ENCODE measurements at places on chromosomes 3 and 15.
A peak's percentile ranks its signal among the peaks of the same experiment; 100 is the strongest.

- no peak for DNase-seq
Measured at GRCh38 chr3:46922871-46923558, 45.5 kb downstream of the PTH1R start.

DNA sequence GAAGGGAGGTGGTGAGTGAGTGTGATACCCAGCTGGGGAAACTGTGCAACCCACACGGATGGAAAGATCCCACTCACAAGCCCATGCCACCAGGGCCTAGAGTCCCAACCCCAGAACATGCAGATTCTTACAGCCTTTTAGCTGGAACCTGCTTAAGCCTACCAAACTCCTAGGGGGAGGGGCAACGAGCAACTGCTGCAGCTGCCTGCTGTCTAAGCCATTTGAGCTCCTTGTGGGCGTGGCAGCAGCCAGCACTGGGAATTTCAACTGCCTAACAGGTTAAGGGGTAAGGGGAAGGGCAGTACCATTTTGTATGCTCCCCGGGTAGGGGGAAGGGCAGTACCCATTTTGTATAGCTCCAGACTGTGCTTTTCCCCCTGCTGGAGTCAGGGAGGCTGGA is 673.2 kb upstream of the BCHE start:
- DNase-seq: no peak

GRCh38 chr3:65576228-65576627 is 462.5 kb downstream of the MAGI1 start:
- no peak for DNase-seq

DNA sequence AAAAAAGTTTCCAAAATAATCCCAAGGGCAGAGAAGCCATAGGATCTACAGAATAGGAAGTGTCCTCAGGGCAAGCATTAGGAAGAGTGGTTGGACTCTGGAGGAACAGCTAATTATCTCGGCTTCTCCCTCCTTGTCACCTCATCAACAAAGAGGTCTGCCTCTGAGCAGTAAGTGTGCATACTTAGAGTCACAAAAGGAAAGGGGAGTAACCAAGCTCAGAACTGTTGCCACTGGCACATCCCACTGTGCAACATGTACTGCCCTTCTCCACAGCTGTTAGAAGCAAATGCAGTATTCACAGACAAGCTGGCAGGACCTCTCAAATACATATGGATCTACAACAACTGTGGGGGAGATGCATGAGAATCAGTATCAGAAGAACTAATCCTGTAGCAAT is 31.5 kb downstream of the NGLY1 start:
- no peak for DNase-seq

DNA sequence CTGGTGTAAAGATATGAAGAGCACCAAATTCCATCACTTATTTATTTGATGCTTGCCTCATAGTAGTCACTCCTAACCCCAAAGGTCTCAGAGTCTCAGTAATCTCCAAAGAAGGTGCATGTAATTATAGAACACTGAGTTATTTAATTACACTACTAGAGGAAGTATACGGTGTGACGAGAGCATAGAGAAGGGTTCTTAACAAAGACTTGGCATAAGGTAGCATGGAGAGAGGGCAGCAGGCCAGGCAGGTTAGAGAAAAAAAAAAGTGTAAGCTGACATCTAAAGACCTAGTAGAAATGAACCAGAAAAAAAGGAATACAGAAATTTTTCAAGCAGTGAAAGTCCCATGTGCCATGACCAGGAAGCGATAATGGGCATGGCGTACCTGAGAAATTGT is 213.3 kb upstream of the TGFBR2 start:
- no peak for DNase-seq

DNA sequence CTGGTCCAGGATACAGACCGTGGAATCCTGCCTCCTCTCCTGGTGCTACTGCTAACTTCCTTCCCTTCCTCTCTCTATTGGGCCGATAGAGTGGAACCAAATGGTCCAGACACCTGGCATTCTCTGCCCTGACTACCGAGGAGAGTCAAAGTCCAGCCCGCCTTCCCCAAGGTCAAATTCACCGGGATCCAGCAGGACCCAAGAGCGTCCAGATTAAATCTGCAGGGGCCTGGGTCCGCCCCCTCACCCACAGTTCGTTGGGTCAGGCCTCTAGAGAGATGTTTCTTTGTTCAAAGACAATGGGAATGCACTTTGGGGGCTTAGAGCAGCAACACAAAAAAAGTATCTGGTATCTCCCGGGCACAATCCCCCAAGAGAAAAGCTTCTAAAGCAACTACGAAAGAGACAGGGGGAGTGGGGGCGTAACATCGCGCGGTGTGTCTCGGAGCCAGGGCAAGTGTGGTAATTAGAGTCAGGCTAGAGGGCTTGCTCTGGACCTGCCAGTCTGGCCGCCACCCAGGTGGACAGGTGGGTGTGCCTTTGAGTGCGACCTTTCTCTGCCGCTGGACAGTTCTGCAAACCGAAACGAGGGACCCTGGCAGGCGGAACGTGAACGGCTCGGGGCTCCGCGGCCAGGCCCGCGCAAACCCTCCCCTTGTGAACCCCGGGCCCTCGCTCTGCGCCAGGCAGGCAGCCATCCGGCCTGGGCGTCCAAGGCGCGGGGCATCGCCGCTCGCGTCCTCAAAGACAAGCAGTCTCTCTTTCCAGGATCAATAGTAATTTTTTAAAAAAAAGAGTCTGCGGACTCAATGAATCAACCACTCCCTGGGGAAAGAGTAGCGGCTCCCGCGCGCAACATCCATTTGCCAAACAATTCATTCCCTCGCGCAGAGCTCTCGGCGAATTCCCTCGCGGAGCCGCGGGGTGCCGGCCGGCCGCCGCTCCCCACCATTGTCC is 806 bp downstream of the KLHL25 start:
- no peak for DNase-seq

GRCh38 chr3:103170651-103171050 is 735.8 kb downstream of the ZPLD1 start:
- DNase-seq: no peak

DNA sequence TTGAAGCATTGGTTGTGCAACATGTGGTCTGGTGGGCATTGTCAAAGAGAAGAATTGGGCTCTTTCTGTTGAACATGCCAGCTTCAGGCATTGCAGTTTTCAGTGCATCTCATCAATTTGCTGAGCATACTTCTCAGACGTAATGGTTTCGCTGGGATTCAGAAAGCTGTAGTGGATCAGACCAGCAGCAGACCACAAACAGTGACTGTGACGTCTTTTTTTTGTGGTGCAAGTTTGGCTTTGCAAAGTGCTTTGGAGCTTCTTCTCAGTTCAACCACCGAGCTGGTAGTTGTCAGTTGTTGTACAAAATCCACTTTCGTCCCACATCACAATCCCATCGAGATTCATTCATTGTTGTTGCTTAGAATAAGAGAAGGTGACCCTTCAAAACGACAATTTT is 84.5 kb downstream of the NPAP1 start:
- DNase-seq: no peak

- no peak for DNase-seq
Measured at GRCh38 chr3:42381551-42382082, 28.8 kb downstream of the LYZL4 start.

GRCh38 chr3:134762016-134762415 is 33.0 kb upstream of the EPHB1 start:
- DNase-seq: no peak

DNA sequence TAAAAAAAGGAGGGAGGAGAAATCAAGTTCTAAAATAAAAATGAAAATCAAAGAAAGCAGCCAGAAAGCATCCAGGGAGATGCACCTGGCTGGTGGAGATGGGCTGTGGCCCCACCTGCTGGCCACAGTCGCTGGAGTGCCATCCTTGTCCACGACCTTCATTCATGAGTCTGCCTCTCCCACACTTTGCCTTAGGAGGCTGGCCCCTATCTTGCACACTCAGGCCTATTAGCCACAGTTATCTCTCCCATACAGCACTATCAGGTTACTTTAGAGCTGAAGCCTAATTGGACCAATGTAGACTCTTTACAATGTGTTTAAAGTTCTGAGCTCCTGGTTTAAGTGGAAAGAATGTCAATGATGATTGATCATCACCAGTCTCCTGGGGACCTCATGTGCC is 392.0 kb upstream of the RORA start:
- DNase-seq: peak; percentile 18

GRCh38 chr3:75294124-75294523 is 370.0 kb upstream of the FRG2C start:
- DNase-seq: no peak

DNA sequence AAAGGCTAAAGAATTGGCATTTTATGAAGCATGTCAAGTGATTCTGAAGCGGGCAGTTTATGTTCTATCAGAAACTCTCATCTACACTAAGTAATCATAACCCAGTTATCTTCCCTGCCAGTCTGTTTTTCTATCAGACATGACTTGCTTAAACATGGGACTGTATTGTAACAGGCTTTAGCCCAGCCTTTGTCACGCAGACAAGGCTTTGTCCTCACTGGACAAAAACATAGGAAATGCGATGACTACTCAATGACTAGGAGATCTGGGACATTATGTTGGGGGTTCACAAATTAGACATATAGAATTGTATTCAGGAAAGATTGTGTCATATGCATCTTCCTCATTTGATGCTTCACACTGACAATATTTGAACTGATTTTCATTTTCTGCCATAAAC is 115.5 kb downstream of the GADL1 start:
- no peak for DNase-seq

- DNase-seq: no peak
Measured at GRCh38 chr3:23809840-23810342, 4.1 kb downstream of the UBE2E1 start.

DNA sequence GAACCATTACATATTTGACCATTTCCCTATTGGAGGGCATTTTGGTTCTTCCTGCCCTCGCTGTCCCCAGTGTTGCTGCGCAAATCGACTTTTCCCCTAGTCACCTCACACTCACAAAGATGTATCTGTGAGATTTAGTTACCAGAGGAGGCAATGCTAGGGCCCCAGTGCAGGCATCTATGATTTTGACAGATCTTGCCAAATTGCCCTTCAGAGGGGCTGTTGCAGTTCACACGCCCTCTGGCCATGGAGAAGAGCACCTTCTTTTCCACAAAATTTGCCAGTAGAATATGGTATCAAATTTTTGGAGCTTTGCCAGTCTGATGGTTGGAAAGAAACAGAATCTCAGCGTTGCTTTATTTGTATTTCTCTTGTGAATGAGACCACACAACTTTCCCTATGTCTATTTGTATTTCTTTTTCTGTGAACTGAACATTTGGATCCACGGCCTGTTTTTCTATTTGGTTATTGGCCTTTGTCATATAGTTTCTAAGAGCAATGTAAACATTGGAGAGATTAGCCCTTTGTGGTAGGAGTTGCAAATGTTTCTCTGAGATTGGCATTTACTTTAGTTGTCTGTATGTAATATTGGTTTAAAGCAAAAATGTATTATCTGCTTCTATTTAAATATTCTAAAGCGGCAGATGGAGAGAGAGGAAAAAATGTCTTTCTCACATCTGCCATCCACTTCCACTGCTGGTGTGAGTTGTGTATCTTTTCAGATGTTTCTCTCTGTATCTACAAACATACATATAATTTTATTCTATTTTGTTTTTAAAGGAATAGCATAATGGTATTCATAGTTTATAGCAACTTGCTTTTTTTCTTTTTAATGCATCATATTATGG is 66.1 kb downstream of the DNASE1L3 start:
- DNase-seq: peak; percentile 5

DNA sequence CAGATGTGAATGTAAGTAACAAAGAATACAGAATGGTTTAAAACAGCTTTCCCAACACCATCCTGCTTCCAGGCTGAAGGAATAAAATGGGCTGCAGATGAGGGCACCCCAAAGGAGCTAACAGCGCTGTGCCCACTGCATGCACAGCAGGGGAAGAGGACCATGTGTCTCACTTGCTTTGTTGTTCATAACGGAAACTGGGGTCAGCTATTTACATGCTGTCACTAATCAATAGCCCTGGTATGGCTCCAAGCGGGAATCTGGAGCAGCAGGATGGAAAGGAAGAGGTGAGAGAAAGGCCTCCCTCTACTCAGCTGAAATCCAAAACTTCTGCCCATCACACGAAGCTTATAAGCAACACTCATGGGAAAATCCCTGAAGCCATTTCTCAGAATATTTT is 67.4 kb downstream of the TBC1D2B start:
- no peak for DNase-seq

GRCh38 chr15:80588801-80589200 is 106.3 kb upstream of the ABHD17C start:
- no peak for DNase-seq

- peak; percentile 21 for DNase-seq
Measured at GRCh38 chr15:98647774-98648653, at the start of gene IGF1R. IGF1R (plus strand) TSS chr15:98648539; CDS start chr15:98649582, 1,043 bp downstream.

DNA sequence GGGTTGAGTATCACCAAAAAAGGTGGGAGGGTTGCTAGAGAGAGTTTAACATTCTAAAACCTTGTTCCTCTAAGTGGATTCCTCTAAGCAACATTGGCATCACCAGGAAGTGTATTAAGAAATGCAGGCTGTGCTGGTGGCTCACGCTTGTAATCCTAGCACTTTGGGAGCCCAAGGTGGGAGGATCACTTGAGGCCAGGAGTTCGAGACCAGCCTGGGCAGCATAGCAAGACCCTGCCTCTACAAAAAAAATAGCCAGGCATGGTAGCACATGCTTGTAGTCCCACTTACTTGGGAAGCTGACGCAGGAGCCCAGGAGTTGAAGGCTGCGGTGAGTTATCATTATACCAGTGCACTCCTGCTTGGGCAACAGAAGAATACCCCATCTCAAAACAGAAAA is 4.6 kb downstream of the MYNN start:
- DNase-seq: no peak

GRCh38 chr15:54064365-54064764 is 86.1 kb downstream of the UNC13C start:
- DNase-seq: no peak

- no peak for DNase-seq
Measured at GRCh38 chr15:90774731-90775514, 57.8 kb downstream of the BLM start.

- DNase-seq: no peak
Measured at GRCh38 chr3:40172560-40172959, 136.9 kb upstream of the EIF1B start.

DNA sequence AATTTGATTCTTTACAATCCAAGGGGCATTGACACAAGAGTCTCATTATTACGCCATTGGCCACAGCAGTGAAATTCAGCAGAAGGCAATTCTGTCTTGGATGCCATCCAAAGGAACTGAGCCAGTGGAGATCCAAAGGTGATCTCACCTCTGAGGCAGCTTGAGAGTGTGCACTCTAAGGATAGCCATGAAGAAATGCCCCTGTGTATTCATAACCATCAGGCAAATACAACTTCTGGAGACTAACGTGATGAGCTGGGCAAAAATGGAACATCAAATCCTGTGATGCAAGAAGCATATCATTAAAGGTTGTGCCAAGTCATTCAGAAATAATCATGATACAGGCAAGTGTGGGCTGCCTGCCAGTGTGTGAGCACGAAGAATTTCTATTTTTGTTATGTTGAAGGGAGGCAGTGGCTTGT is 41.4 kb downstream of the ROBO2 start:
- DNase-seq: no peak

All from NCI-H1694 (cell line).